NAMALWA (cell line): ENCODE measurements at places on chromosomes 4 and X.

- DNase-seq: peak; percentile 2
Observed at GRCh38 chrX:155662282-155662681, 49.5 kb upstream of the TMLHE start.

GRCh38 chrX:45232139-45232538 lies 31.5 kb upstream of the DIPK2B start:
- DNase-seq: no peak

DNA sequence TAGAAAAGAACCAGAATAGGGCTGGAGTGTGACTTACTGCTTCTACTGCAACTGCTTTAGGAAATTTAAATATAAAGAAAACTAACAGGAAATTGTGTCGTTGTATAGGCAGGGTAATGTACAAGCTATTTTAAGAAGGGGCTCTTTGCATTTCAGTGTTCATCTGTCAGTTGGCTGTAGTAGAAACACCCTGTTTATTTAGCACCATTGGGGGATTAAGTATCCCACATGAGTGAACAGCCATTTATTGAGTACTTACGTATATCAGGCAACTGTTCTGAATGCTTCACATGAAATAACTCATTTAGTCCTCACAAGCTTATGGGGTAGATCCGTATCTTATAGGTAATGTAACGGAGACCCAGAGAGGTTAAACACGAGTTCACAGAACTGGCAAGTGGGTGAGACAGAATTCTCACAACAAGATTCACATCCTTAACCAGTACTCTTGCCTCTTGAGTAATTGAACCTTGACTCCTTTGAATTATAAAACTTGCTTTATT lies 23.9 kb downstream of the STIM2 start:
- peak; percentile 87 for DNase-seq

GRCh38 chr4:48403358-48403757 lies 62.0 kb downstream of the SLAIN2 start:
- no peak for DNase-seq

DNA sequence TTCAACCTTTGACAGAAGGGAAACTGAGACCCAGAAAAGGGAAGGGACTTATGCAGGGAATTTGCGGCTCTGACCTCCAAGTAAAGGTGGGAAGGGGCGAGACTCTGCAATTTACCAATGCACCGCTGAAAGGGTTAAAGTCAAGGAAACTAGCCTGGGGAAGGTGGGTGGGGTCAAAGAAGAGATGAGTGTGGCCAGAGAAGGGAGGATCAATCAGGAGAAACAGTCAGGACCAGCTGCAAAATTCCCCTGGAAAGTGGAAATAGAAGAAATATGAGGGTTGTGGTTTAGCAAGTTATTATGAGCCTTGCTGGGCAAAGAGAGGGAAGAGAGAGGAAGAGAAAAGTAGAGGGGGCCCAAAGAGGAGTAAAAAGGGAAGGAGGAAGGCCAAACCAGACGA lies 30.5 kb downstream of the STARD8 start:
- no peak for DNase-seq

DNA sequence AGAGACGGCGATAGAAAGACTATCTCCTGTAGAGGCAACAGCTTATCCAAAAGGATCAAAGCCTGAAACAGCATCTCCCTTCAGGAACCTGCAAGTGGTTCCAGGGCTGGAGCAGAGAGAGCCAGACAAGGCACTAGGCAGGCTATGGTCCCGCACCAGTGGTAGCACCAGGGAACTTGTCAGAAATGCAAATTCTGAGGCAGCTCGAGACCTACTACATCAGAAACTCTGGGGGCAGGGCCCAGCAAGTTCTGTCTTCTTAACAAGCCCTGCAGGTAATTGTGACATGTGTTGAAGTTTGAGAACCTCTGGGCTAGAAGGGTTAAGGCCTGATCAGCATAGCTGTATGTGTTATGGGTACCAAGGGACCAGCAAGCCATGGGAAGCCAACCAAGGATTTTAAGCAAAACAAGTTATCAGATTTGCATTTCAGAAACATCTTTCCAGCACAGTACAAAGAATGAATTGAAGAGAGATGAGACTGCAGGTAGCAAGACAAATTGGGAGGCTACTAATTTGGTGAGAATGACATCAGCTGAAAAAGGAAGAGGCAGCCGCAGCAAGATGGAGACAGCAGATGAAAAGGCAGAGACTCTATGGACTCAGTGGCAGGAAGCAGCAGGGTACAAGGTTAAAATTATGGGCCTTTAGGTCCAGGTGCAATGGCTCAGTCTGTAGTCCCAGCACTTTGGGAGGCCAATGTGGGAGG lies 139.7 kb downstream of the TSPAN5 start:
- peak; percentile 57 for DNase-seq

DNA sequence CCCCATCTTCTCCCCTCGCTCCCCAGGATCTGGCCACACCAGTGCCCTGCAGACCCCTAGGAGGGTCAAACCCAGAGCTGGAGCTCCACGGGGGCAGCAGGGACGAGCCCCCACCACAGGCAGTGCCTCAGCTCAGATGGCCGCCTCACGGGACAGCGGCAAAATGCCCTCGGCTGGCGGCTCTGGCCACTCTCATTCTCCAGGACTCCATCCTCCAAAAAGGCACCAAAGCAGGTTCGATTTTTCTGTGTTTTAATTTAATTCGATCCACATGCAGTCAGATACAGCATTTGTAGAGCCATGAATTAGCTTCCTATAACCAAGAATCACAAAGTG lies 8.3 kb downstream of the FAM53A start:
- no peak for DNase-seq

DNA sequence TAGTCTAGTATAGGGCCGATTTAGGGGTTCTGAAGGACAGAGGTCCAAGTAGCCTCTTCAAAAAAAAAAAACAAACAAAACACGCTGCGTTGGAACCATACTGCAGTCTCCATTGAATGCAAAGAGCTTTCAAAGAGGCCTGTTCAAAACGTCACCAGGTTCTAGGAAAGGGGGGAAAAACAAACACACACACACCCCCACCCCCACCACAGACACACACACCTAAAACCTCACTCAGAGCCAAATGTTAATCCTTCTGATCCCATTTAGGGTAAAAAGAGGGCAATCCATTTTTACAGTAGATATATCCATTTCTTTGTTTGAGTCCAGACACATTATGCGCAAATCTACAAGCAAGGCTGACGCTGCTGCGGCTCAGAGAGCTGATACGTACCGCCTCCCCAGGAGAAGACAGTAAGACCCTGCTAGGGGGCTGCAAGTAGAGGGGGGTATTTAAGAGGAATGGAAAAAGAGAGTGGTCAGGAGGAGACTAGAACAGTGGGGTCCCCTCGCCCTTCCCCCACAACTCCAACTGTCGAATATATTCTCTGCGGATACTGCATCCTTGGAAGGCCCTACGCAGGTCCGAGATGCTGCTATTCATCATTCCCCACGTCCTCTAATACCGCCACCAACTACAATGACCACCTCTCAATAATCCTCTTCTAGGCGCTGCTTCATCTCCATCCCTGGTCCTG lies 1.3 kb downstream of the NKRF start:
- DNase-seq: no peak

- no peak for DNase-seq
Observed at GRCh38 chr4:19982556-19982955, 269.1 kb upstream of the SLIT2 start.

DNA sequence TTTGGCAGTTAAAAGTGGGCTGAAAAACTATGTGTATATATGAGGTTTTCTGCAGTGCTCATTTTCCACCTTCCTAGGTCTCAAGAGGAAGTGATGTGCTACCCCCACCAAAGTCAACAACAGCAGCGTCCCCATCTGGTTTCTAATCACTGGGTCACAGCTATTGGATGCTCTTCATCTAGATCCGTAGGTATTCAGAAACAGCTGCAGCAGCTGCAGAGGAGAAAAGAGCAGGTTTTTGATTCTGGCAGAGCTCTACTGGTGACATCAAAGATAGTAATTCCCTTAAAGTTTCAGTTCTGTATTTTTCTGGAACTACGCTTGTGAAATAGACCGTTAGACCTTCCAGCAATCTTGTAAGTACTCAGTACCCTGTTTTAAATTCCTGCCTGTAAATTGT lies 5.8 kb upstream of the GUCY2F start:
- DNase-seq: peak; percentile 76

- no peak for DNase-seq
Observed at GRCh38 chr4:7426525-7427171, 8.1 kb downstream of the PSAPL1 start.

DNA sequence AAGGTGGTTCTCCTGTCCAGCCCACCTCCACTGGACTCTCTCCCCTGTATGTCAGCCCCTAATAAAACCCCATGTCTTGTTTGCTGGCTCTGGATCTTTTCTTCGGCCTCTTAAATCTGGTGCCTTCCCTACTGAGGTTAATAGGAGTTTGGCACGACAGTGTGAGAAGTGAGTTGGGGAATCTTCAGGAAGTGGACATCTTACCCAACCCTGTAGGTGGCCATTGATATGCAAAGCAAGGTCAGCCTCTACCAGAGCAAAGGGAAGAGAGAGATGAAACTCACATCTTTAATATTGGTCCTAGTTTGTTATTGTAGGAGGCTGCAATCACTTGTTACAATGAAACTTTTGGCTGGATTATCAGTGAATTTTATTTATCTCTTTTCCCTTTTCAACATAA lies 111.7 kb downstream of the CHRDL1 start:
- no peak for DNase-seq
